ENCODE measurements at places on chromosomes 7 and 10. TPM values are rescaled to one million over a fixed set of nuclear protein-coding genes. Genes with fewer than 3 reads are reported as not detected.
A peak's percentile ranks its signal among the peaks of the same experiment; 100 is the strongest.

Gene INPP5A
- total RNA-seq: 47.5 TPM

- no peak for DNase-seq
Measured at GRCh38 chr7:4837041-4837802, 24.6 kb downstream of the PAPOLB start.

- DNase-seq: no peak
Measured at GRCh38 chr10:122282909-122283308, 11.8 kb downstream of the BTBD16 start.

GRCh38 chr7:51256209-51256781 is 60.3 kb downstream of the COBL start:
- DNase-seq: no peak

- no peak for DNase-seq
Measured at GRCh38 chr7:93563584-93563983, 10.9 kb downstream of the CALCR start.

DNA sequence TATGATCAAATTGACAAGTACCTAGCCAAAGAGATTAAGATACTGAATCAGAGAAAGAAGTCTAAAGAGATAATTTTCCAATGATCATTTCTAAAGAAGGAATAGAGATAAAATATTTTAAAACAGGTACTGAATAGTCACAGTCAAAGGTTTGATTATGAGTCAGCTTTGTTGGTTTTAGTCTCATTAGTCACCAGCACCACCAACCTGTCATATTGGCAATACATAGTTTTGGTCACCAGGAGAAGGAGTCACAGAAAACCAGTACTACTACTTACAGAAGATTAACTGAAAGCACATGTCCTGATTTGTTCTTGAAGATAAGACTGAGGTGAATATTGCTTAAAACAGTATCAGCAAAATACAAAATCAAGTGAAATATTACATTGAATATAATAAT is 34.6 kb downstream of the ZEB1 start:
- peak; percentile 54 for DNase-seq

GRCh38 chr7:119197877-119198527 is 973.5 kb downstream of the ANKRD7 start:
- peak; percentile 37 for DNase-seq

DNA sequence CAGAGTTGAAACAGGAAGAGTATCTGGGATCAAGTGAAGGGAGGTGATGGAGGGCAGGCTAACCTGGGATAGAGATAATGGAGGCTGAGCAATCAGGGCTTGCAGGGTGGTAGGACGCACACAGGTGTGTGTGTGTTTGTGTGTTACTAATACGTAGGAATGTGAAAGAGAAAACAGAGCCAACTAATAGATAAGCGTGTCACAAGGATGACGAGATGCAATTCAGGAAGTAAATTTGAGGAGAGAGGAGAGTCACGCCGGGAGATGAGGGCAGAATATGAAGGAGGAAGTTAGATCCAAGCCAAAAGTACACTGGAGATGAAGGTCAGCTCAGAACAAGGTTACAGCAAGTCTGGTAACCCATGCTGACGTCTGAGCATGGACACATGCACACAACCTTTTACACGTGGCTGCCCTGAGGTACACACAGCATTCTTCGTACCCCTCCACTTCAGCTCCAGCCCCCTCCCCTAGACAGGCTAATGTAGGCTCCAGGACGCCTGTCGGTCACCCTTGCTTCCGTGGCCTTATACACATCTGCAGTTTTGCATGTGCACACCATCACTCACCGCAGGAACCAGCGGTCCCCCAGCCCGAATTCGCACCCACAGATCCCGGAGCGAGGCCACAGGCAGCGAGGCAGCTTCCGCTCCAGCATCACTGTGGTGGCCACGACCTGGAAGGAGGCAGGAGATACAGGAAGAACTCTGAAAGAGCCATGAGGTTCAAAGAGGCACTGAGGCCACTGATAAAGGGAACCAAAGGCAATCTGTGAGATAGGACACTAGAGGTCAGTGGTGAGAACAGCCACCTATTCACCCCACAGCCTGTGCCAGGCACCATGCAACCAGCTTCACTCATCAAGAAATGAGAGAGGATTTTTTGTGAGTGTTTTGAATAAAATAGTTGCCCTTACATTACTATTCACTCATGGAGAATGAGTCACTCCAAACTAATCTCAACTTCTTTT is 23.7 kb upstream of the TRPV6 start:
- DNase-seq: peak; percentile 7

Gene GPER1
- total RNA-seq: 2.5 TPM

Gene GAD2
- total RNA-seq: not detected

- no peak for DNase-seq
Measured at GRCh38 chr7:111080495-111081105, 10.3 kb upstream of the LRRN3 start.

DNA sequence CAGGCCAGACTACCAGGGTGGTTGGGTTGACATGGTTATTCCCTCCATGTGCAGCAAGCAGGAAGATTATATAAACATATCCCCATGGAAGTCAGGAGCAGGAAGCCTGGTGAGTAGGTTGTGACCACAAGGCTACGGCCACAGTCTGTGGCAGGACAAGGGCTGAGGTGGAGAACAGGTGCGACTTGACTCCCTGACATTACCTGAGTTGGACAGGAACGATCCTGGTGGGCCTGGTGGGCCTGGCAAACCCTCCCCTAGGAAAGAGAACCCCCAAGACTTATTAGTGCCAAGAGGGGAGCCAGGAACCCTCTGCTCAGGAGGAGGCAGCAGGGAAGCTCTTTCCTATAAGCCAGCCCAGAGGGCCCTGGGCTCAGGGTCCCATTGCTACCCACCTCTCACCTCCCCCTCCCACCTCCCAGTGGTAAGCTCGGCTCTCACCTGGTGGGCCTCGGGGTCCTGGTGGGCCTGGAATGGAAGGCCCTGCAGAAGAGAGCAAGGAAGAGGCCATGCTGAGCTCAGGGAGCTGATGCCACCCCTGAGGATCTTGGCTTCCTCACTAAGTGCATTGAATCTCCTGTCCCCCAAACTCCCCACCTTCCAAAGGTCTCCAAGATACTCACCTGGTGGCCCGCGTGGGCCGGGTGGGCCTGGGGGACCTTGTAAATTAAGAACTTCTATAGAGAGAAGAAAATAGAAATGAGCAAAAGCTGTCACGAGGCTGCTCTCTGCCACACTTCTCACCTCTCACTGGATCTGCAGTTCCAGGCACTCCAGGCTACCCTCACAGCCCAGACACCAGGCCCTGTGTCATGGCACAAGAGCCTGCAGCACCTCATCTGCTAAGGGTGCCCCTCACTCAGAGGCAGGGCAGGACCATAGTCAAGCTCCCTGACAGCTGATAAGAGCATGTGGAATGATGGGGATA is 44.6 kb downstream of the COL17A1 start:
- DNase-seq: no peak

DNA sequence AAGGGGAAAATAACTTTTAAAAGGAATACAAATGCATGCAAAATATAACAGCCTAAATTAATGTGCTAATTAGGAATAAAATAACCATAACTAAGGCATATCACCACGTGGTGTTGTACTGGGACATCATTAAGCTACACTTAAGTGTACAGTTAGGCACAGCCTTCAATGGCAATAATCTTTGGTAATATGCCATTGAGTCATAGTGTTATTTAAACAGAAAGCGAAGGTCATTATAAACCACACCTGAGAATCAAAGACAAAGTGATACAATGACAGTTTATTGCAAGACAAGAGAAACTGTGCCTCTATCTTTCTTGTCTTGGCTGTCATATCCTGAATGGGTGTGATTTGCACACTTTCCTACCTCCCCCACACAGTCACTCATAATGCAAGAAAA is 30.5 kb upstream of the AUTS2 start:
- no peak for DNase-seq

- no peak for DNase-seq
Measured at GRCh38 chr10:37854626-37855025, 2.8 kb downstream of the ZNF248 start.

Gene ERVW-1
- not detected for total RNA-seq

DNA sequence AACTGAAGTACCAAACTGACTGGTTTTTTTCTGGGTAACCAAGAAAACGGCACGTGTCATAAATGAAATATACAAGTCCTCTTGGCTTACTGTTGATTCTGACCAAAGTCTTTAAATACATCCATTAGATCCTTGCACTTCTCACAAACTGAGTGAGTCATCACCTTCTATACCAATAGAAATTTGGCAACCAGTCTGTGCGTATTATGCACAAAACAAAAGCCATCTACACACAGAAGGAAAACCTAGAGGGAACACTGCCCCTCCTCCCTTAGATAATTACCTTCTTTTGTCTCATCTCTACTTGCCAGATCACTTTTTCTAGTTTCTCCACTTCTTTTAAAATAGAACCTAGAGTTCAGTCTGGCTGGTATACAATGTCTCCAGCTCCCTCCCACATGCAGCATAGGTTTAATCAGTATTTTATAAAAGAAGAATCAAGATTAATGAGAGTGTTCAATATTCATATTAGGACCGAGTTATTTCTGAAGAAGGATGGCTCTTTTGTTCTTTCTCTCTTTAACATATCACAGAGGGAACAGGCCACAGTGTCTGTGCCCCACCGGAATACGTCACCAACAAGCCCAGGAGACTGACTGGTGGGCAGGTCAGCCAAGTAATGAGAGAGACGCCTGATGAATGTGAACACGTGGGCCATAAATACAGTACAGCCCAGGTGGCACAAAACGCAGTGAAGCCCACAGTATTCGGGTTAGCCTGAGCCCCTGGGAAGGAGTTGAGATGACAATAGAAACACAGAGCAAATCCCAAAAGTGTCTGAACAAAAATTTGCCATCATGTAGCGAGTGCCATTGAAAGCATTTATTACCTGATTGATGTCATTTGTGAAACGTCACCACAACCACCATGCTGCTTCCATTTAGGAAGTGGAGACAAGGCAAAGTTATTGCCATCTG is 91.3 kb downstream of the KIAA1549 start:
- no peak for DNase-seq

GRCh38 chr10:101793526-101793925 is 10.3 kb upstream of the NPM3 start:
- DNase-seq: no peak

GRCh38 chr7:67912437-67912836 is 915.8 kb downstream of the TYW1 start:
- DNase-seq: no peak

DNA sequence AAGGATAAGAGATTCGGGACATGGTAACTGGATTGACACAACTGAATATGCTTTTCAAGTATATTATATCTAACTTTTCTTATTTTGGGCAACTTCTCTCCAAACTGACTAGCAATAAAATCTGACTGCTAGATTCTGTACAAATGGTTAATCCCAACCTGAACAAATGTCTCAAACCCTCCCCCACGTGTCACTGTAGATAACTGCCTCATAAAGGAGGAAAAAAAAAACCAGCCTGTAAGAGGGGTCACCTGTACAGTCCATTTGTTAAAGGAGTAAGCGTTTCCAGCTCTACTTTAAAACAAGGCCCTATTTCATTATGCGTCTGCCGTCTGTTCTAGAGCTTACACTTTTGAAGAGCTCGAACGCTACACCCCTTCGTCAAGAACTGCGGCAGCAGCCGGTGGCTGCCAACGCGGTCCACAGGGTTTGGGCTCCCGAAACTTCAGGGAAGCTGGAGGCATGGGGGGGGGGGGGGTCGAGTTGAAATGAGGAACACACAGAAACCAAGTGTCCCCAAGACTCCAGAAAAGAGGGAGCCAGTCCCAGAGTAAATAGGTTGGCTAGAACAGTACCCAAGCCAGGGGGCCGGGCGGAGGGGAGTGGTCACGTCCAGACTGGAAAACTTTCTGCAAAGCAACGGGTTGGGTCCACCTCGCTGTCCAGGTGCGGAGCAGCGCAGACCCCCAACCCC is 492 bp downstream of the COG5 start:
- DNase-seq: peak; percentile 73

Gene CRHR2
- not detected for total RNA-seq

DNA sequence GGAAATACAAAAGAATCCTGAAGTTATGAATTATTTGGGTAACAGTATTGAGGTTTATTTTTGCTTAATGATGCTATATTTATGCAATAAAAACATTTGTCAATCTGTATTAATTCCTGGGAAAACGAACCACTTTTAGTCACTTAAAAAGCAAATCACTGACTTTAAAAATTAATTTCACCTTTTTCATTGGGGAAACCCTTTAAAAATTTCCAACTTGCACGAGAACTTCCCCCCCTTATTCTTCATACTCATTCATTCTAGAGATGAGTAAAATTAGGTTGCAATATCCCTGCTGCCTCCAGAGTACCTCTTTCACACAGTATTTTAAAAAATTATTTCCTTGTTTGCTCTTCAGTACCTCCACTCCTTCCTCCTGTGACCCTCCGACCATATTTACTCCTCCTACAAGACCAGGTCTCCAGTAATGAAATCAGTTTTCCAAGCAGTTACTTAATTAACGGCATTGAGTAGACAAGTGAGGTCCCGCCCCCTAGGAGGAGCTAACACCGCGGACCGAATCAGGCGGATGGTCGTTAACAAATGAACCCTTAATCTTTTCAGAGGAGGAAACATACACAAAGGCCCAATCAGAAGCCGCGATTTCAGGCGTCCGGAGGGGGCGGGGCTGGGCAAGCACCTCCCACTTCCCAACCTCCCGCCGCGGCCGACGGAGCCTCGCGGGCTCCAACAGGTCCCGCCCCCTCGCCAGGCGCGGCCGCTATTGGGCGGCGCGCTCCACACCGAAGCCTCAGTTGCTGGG is 465 bp upstream of the TRIM24 start:
- peak; percentile 99 for DNase-seq

DNA sequence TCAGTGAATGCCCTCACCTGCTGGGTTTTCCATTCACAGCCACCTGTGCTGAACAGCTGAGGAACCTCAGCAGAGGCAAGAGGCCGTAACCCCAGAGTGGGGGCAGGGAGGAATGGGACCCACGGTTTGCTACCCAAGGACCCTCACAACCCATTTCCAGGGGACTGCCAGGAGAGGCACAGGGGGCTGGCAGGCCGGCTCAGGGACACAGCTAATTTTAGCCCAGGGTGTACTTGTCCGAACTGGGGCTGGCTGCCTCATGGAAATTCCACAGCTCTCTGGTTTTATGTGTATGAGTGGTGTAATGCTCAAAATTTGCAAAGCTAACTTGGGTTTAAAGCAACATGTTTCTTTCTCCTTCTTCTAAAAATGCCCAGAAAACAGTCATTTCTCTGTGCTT is 42.2 kb downstream of the MINDY4 start:
- no peak for DNase-seq

DNA sequence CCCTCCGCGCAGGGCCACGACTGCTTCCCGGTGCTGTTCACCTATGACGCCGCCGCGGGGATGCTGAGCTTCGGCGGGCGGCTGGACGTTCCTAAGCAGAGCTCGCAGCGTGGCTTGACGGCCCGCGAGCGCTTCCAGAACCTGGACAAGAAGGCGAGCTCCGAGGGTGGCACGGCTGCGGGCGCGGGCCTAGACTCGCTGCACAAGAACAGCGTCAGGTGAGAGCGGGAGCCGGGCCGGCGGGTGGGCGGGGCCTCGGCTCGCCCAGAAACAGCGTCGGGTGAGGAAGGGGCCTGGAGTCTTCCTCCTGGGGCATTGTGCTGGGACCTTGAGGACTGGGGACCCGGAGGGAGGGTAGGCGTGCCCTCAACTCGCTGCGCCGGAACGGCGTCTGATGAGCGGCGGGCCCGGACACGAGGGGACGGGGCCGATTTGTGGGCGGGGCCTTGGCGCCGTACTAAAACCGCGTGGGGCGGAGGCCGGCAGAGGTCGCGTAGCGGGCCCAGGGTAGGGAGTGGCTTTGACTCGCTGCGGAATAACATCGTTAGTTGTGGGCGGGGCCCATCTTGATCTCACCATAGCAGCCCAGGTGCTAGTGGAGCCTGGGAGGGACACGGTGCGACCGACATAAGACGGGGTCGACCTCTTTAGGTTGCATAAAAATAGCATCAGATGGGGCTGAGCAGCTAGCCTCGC is 15.6 kb downstream of the PDAP1 start:
- DNase-seq: peak; percentile 46
